ENCODE measurements at places on chromosomes 7 and 10.

DNA sequence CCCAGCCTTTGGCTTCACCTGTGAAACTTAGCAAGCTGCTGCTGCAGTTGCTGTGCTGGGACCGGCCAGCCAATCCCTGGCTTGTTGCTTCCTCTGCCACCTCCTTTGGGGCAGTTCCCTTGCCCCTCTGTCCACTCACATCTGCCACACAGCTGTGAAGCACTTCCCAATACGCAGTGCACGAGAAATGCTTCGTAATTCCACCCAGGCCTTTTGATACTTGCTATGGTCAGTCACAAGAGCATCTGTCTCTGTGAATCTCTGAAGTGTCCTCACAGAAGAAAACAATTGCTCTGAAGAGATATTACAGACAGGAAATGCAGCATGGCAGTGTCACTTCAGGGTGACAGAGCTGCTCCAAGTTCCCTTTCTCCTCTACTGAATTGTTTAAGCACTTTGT is 208.5 kb downstream of the PTEN start:
- DNase-seq: no peak

DNA sequence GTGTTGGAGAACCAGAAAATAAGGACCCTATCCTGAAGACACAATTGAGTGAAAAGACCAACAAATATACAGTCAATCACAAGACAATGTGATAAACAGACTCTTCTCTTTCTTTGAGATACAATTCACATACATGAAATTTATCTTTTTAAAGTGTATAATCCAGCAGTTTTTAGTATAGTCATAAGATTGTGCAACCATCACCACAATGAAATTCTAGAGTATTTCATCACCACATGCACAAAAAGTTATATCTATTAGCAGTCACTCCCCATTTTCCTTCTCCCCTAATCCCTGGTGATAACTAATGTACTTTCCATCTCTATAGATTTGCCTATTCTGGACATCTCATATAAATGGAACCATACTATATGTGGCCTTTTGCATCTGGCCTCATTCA is 8.2 kb upstream of the SORBS1 start:
- DNase-seq: no peak

DNA sequence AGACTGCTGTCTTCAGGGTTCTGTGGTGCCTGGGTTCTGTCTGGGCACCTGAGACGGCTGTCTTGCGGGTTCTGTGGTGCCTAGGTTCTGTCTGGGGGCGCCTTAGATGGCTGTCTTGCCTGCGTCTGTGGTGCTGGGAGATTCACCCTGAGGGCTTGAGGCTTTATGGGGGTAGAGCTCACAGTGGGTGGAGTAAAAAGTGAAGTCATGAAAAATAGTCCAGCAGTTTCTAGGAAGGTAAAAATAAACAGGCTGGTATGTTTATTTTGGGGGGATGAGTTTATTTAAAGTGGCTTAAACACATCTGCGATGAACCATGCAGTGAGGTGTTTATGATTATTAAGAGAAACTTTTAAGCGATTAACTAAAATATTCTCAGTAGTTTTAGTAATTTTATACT is 64.2 kb downstream of the NKX6-2 start:
- no peak for DNase-seq

GRCh38 chr7:35022725-35023124 is 14.6 kb downstream of the DPY19L1 start:
- no peak for DNase-seq

DNA sequence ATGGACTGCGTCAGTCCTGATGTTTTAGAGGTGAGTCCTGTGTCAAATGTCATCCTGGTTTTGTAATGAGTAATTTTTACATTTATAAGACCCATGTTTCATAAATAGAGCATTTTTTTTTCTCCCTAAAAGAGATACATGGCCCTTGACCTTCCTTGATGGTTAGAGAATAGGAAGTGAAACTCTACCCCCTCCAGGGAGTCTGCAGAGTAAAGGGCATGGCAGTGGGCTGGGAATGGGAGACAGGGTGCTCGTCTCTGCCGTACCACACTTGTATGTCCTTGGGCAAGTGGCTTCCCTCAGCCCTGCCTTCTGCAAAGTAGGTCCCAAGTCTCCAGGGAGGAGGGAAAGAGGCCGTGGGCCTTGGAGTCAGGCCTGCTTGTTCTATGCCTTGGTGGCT is 63.9 kb downstream of the WDFY4 start:
- no peak for DNase-seq

Data from SW480 (cell line).